ENCODE measurements at places on chromosomes 13 and 19.

DNA sequence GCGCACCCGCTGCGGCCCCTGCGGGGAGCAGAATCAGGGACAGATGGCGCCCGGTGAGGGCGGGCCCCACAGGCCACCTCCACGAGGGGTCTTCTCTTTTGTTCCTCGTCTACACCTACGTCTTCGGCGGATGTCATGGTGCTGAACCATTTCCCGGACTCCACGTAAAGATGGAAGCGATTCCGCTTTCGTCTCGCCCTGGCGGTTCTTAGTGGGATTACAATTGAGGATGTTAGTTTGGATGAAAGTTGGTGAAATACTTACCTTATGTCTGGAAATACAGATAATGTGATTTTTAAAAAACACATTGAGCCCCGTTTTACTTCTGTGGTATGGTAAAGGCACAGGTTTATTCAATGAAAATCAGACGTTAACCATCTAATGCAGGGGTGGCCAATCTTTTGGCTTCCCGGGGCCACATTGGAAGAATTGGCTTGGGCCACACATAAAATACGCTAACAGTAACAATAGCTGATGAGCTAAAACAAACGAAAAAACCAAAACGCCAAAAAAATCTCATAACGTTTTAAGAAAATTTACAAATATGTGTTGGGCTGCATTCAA, 1.4 kb upstream of the ZMYM5 start:
- DNase-seq, result peak; percentile 49

DNA sequence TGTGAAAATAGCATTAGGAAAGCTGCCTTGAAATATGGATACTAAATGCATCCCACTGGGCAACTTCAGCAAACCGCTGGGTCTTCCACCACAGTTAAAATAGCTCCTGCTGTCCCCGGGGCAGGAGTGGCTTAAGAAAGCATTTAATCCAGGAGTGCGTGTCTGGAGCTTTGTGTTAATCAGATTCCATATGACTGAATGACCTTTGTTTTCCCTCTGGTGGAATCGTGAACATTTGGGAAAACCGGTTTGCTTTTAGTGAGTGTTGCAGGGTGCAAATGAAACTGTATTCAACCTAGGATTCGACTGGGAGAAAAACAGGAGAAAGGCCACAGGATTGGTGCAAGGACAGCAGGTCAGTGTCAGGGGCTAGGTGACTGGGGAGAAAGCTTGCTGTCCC, 237.6 kb upstream of the MAB21L1 start:
- no peak for DNase-seq

- DNase-seq, result no peak
Observed at GRCh38 chr13:22032905-22033304, 362.0 kb downstream of the FGF9 start.

DNA sequence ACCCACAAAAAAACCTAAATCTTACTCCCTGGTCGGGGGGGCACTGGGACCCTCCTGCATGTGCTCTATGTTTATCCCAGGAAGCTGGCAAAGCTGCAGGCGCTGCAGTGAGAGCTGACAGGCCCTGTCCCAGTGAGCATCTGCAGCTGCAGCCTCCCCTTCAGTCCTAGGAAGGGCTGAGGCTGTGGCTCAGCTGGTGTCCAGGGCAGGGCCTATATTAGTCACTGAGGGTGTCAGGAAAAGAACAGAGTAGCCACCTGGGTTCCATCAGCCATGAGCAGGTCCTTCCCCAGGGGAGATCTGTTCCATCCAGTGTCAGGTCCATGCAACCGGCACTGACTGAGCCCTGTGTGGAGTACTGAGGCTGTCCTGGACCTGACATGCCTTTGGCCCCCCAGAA, 120.5 kb downstream of the TNFRSF19 start:
- no peak for DNase-seq

- DNase-seq, result no peak
Observed at GRCh38 chr19:10145031-10145430, 25.3 kb upstream of the EIF3G start.

GRCh38 chr19:52532480-52532879, 5.0 kb downstream of the ZNF808 start:
- no peak for DNase-seq

DNA sequence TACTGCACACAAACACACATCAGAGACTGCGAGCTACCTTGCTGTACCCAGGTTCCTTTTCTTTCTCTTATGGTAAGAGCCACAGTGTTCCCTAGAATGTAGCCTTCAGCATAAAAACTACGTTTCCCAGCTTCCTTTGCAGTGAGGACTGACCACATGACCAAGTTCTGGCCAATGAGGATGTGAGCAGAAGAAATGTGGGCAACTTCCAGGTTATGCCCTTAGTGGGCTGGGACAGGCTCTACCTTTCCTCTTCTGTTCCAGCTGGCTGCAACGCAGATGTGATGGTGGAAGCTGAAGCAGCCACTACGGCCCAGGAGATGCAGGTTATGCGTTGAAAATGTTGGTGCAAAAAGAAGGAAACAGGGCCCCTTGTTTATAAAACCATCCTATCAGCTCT, 27.5 kb downstream of the VRK3 start:
- no peak for DNase-seq

DNA sequence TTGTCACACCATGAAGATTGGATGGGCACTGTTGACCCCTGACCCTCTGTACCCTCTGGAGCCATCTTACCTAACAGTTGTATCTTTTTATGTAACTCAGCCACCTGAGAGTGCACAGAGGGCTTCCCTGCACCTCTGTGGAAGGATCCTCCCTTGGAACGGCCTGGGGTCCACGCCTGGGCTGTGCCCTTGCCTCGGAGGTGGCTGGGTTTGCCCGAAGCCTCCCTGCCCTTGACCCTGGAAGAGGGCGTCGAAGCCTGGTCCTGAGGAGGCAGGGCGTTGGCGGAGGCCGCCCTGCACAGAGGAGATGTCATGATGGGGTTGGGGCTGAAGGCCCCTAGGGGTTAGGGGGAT, 241 bp downstream of the ODAD3 start:
- DNase-seq, result no peak

DNA sequence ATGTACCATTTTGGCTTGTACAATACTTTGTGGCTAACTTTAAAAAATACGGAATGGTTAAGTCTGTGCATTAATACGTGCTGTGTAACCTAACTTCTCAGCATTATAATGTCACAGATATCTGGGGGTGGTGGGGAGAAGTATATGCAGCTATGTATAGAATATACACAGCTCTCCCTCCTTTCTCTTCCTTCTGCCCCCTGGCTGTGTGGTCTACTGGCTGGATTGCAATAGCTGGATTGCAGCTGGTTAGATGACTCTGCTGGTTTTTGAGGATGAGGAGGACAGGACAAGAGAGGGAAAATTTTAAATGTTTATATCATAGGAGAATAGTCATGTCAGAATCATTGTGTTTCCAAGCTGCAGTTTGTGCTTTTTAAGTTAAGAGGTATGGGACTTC, 9.7 kb downstream of the RNASEH2B start:
- DNase-seq, result no peak

DNA sequence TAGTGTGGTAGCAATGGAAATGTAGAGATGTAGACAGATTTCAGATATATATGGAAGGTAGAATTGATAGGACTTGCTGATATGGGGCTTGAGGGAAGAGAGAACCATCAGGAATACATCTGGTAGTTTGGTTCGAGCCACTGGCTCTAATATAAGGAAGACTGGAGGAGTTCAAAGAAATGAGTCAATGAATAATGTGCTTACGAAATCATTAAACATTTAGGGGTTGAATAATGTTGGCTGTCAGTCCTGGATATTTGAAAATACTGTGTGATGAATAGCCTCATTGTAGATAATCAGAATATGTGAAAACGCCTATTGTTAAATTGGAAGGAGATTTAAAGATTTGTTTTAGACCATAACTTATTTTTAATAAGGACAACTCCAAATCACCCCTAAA, 21.6 kb downstream of the SGCG start:
- DNase-seq, result no peak

DNA sequence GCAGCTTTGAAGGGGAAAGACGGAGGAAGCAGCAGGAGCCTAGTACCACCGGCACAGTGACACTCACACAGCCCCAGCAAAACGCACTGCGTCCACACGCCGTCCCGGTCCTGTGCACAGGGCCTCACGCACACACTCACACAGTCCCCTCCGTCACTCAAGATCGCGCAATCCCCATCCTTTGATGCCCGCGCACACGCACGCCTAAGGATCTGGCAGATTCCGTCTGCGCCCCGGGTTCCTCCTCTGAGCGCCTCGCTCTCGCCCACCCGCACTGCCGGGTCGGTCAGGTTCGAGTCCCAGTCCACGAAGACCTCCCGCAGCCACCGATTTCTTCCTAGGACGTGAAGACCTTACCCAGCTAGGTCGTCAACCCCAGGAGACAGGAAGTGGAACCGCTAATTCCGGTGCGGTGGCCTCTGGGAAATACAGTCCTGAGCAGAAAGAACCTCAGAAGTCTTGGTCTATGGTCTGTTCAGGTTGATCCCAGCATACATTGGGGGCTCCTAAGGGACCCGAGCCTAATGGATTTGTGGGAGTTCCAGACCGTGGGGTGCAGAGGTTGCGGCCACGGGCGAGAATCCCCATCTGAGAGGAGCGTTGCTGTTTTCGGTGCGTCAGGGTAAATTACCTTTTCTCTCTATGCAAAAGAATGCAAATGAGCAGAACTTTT, at the start of gene ZNF780B:
ZNF780B (minus strand) TSS at position 400 of the 673 bp plus-strand sequence. CDS start 5,899 bp downstream, outside the sequence.
- peak; percentile 47 for DNase-seq

DNA sequence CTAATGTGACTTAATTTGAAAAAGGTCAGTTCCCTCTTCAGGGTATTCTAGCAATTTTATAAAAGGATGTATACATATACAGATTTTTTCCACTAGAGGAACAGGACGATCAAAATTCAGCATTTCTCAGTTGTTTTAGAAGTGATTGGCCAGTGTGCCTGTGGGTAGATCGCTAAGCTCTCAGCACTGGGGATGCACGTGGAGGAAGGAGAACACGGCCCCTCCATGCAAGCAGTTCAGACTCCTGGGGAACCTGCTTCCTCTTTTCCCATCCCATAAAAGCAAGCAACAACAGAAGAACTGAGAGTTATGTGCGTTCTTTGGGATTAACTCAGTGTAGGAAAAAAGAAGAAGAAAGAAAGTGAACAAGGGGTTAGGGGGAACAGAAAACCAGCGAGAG, 328.8 kb downstream of the FOXO1 start:
- no peak for DNase-seq

DNA sequence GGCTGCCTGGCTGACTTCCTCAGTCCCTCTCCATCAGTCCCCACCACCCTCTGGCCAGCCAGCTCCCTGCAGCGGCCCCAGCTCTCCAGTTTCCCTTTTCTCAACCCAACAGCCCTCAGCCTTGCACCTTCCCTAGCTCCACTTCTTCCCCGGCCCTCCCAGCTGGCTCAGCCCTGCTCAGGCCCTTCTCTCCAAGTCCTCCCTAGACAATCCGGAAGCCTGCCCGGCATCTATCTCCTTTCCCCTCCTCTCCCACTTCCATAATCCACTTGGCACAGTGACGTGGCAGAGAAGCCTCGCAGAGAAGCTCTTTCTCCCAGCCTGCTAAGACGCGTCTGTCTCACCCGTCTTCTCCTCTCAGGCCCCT, 1.1 kb downstream of the UBXN6 start:
- no peak for DNase-seq

DNA sequence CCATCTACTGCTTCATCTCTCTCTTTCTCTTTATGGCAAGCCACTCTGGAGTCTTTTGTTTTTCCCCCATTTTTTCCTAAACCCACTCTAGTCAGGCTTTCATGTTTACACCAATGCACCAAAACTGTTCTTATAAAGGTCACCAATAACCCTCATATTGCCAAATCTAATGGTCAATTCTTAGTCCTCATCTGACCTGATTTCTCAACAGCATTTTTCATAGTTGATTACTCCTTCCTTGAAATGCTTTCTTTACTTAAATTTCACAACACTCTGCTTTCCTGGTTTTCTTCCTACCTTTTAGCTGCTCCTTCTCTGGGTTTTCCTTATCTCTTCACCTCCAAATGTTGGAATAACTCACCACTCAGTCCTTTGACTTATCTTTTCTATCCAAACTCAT, 47.9 kb downstream of the MICU2 start:
- DNase-seq, result no peak

DNA sequence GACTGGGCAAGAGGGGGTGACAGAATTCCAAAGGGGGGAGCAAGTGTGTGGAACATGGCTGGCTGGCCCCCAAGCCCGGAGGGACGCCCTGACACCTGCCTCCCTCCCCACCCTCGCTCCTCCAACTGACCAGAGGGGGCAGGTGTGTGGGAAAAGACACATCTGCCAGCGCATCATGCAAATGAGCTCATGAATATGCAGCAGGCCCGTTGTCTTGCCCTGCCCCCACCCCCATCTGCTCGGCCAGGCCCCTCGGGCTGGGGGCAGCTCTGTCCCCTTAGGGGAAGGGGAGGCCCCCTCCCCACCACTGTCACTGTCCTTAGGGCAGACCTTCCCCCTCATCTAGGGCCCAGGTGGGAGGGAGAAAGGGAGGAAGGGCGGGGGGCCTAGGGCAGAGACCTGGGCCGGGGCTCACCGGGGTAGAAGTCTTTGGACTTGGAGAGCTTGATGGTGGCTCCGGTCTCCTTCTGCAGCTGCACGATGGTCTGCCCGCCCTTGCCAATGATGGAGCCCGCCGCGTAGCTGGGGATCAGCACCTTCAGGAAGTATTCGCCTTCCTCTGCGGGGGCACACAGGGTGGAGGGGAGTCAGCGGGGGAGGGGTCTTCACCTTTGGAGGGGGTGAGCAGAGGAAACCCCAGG, 12.9 kb downstream of the NOVA2 start:
- DNase-seq, result no peak

- DNase-seq, result no peak
Observed at GRCh38 chr19:49441960-49442350, 628 bp upstream of the SLC17A7 start.

DNA sequence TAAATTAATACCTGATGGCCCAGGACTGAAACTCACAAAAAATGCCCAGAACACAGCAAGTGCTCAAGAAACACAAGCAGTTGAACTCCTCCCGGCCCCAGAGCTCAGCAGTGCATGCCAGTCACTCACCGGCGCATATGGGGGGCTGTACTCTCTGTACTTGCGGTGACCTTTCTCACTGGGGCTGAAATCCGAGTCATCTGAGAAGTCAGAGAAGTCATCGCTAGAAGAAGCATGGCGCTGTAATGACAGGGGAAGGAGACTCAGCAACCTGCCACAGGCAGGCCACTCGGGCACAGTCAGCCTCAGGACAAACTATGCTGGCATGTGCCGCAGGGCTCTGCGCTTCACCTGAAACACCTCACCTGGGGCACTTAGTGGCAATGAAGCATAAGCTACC, 19.7 kb downstream of the ZC3H4 start:
- no peak for DNase-seq

GRCh38 chr13:84481958-84482357, 599.7 kb upstream of the SLITRK1 start:
- no peak for DNase-seq

- no peak for DNase-seq
Observed at GRCh38 chr19:51548891-51549305, 17.4 kb upstream of the SIGLEC6 start.

DNA sequence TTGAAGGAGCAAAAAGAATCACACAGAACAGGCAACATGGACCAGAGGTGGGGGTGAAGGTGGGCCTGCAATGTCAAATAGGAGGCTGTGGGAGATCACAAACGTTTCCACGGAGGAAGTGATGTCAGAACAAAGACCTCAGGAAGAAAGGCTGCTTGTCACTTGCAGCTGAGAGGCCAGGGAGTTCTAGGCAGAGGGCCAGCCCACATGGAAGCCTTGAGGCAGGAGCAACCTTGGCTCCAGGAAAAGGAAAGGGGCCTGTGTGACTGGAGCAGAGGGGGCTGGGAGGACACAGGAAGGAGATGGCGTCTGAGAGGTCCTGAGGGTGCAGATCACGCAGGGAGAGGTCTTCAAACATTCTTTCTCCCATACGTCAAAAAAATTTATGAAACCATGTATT, 16.3 kb downstream of the ZNF160 start:
- DNase-seq, result no peak

- no peak for DNase-seq
Observed at GRCh38 chr13:112545856-112546255, 42.1 kb downstream of the TUBGCP3 start.
